Upper lobe of right lung (tissue), 1 donor: ENCODE measurements at places on chromosomes 12 and 14. TPM values are rescaled to one million over a fixed set of nuclear protein-coding genes. Genes with fewer than 3 reads are reported as not detected.

- no peak for DNase-seq
These were observed 10.5 kb upstream of the NID2 start for GRCh38 chr14:52079239-52079959.

DNA sequence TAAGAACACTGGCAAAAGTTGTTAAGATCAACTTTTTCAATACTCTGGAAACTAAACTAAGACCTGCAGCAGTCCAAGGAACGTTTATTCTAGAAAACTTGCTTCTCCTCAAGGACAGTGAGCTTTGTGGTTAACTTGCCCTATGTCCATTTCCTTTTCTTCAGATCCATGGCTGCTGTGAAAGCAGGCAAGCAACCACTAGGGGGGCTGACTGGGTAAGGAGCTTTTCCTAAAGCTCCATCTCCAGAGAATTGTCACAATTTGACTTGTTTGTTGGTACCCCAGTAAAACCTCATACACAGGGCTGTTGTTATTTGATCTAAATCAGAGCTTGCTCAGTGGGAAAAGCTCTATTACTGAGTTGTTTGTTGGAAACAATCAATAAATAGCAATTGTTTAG, 10.1 kb upstream of the RPL10L start:
- no peak for DNase-seq

GRCh38 chr12:104788840-104789271, 169.2 kb downstream of the SLC41A2 start:
- DNase-seq = no peak

NELL2 gene
- total RNA-seq = 1.6 TPM

MTRFR gene
- 13.3 TPM for total RNA-seq
